Progenitor cell of endocrine pancreas (in vitro differentiated cells): ENCODE measurements at places on chromosomes 13 and 19. TPM values are rescaled to one million over a fixed set of nuclear protein-coding genes. Genes with fewer than 3 reads are reported as not detected.

DNA sequence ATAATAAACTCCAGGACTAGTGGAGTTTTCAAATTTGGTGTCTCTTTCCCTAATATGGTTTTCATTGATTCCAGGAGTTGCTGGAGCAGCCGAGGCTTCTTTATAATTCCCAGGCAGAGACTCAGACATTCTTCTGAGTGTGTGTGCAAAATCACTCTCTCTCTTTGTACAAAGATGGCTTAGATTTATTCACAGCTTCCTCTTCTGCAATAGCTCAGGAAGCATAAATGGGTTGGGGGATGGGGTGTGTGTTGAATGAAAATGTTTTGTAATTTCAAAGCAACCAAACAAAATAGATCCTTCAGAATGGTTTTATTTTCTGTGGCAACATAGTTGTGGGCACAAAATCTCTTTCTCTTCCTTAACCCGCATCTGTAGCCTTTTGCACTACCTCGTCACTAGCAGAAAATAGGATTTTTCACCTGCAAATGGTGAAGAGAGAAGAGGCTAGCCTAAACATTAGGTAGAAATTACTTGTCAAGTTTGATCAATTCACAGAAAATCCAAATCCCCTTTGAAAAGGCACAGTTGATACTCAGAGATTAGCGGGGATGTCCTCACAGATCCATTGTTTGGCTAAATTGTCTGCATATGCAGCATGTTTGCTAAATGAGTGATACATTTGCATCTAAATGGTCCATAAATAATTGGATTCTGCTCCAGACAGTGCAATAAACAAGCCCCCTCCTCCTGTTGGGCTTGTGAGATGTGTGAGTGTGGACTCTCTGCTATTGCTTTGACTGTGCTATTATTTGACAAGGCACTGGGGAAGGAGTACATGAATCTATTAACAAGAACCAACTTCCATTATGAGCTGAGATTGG lies 66.7 kb downstream of the CBY2 start:
- peaks cover 7% of the 10 kb centered on the region for H3K4me1 ChIP-seq
- H3K36me3 ChIP-seq: peaks cover 2% of the 10 kb centered on the region
- no peak for DNase-seq
- no peak overlapping the region for H3K27ac ChIP-seq

DNA sequence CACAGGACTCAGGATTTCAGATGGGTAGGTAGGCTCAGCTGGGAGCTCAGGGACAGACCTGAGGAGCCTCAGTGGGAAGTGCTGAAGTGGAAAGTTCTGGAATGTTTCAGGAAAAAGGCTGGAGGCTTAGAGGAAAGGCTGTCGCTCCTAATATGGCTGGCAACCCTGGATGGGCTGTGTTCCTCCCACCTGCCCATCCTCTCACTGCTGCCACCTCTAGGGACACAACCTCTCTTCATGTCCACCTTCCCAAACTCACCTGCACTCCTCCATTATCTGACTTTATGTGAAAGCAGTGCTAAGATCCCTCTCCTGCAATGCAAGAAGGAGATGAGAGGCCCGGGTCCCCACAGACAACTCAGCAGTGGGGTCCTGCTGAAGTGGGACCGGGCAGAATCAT lies 5.8 kb upstream of the CEACAM21 start:
- H3K4me1 ChIP-seq: no peaks in the 10 kb centered on the region
- H3K36me3 ChIP-seq: no peaks in the 10 kb centered on the region
- peaks cover 34% of the 10 kb centered on the region for H3K27me3 ChIP-seq
- H3K4me3 ChIP-seq: no peak overlapping the region
- H3K27ac ChIP-seq: no peak overlapping the region
- no peak for DNase-seq

COG3 gene
- 29.6 and 31.6 TPM in 2 replicates for total RNA-seq

GRCh38 chr13:51619614-51620013 lies 35.4 kb downstream of the WDFY2 start:
- H3K27ac ChIP-seq: no peak overlapping the region
- no peak for DNase-seq
- H3K27me3 ChIP-seq: no peaks in the 10 kb centered on the region

DNA sequence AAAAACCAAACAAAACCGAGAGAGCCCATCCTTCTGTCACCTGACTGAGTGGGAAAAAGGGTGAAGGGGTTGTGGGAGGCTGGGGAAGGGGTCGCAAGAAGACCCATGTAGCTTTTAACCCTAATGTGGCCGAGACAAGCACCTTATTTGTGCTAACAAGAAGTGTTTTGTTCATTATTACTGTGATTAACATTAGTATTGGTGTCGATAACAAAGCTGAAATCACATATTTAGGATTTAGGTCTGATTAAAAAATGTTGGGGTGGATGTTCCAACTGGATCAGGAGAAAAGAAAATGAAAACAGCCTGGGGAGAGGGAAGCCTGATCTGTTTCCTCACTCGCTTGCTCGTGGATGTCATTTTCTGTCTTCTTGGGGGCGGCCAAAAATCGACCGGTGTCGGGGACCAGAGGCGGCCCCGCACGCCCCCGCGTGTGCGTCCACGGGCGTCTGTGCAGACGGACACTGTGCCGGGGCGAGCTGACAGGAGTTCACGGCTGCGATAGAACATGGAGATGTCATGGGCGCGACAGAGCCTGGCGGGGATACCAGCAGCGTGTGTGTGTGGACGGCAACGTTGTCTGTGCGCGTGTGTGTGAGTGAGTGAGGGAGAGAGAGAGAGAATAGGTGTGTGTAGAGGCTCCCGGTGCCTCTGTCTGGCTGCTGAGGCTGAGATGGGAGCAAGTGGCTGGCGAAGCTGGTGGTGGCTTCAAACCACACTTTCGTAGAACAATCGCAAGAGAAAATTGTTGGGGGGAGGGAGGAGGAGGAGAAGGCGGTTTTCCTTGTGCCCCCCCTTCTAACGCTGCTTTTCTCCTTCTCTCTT lies 29.1 kb downstream of the NFIX start:
- no peak for DNase-seq
- no peaks in the 10 kb centered on the region for H3K36me3 ChIP-seq
- peaks cover 99% of the 10 kb centered on the region for H3K27me3 ChIP-seq

PHLDB3 gene
- total RNA-seq: 20.3 and 23.4 TPM in 2 replicates

GRIN3B gene
- 1.4 and 1.5 TPM in 2 replicates for total RNA-seq

GRCh38 chr13:30804474-30804873 lies 69.1 kb downstream of the ALOX5AP start:
- no peak overlapping the region for H3K27ac ChIP-seq
- H3K4me3 ChIP-seq: no peak overlapping the region
- H3K4me1 ChIP-seq: peaks cover 4% of the 10 kb centered on the region
- peaks cover 23% of the 10 kb centered on the region for H3K27me3 ChIP-seq
- H3K36me3 ChIP-seq: no peaks in the 10 kb centered on the region

NLRP5 gene
- total RNA-seq: not detected in 2 replicates

CD22 gene
- 3.8 and 5.1 TPM in 2 replicates for total RNA-seq

TUBA3C gene
- total RNA-seq: not detected in 2 replicates

GPALPP1 gene
- 28.9 and 32.7 TPM in 2 replicates for total RNA-seq

DNA sequence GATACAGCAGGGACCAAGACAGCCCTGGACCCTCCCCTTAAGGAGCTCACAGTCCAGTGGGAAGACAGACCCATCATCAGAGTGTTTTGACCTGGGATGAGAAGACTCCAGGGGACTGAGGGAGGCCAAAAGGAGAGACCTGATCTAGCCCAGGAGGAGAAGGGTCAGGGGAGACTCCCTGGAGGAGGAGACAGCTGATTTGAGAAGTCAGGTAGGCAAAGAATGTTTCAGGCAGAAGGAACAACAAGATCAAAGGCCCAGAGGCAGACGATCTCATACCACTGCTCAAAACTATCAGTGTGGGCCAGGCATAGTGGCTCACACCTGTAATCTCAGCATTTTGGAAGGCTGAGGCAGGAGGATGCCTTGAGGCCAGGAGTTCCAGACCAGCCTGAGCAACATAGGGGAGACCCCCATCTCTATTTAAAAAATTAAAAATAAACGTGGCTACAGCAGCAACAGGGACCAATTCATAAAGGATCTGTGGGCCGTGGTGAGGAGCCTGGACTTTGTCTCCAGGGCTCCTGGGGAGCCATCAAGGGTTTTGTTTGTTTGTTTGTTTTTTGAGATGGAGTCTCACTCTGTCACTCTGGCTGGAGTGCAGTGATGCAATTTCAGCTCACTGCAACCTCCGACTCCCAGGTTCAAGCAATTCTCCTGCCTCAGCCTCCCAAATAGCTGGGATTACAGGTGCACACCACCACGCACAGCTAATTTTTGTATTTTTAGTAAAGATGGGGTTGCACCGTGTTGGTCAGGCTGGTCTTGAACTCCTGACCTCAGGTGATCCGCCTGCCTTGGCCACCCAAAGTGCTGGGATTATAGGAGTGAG lies 2.2 kb upstream of the COX6B1 start:
- H3K4me3 ChIP-seq: no peak overlapping the region
- DNase-seq: no peak
- H3K4me1 ChIP-seq: peaks cover 14% of the 10 kb centered on the region
- no peaks in the 10 kb centered on the region for H3K36me3 ChIP-seq

TRMT1 gene
- 51.5 and 52.4 TPM in 2 replicates for total RNA-seq

GRCh38 chr13:40340368-40341095 lies 325.9 kb downstream of the FOXO1 start:
- no peaks in the 10 kb centered on the region for H3K36me3 ChIP-seq
- no peak overlapping the region for H3K4me3 ChIP-seq
- no peak overlapping the region for H3K27ac ChIP-seq
- H3K4me1 ChIP-seq: peaks cover 33% of the 10 kb centered on the region

MLLT1 gene
- total RNA-seq: 93.6 and 106 TPM in 2 replicates
